ENCODE measurements at places on chromosomes 7 and 10. TPM values are rescaled to one million over a fixed set of nuclear protein-coding genes. Genes with fewer than 3 reads are reported as not detected.

DNA sequence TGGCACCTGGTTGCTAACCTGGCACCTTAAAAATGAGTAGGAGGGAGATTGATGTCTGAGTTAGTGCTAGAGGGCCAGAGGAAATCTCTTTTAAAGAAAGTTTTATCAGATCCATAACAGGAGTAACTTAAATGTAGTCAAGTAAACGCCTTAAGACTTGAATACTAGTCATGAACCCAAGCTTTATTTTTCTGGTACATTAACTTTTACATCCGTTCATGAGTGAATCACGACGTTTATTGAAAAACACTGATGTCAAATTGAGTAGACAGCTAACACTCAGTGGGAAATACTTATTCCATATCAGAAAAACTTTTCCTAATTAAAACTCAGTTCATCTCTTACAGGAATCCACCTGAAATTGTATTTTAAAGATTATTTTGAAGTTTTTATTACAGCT lies 6.9 kb upstream of the LAMB1 start:
- no peak for DNase-seq

GRCh38 chr10:66586897-66587679 lies 338.7 kb upstream of the LRRTM3 start:
- no peak for DNase-seq

DNA sequence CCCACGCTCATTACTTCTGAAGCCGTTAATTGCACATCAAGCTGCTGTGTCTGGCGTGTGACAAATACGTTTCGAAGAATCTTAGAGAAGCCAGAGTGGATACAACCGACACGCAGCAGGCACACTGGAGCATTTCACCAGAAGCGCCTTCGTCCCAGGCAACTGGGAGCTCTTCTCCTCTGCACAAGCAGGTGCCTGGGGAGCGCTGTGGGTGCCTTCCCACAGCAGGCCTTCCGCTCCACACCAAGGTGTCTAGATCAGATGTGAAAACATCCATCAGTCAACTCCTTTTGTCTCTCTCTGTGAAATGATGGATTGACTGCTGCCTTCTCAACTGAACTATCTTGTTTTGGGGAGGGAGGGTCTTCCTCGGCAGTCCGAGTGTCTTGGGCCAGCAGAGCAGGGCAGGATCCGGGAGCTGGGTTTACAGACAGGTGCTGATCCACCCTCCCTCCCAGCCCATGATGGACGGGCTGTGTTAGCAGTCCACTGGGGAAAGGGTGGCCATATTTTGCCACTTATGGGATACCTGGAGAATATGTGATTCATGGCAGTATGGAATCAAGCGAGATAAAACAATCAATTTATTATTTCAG lies 326.3 kb downstream of the TCERG1L start:
- DNase-seq: no peak

GRCh38 chr7:155880721-155881120 lies 68.5 kb upstream of the SHH start:
- no peak for DNase-seq

GRCh38 chr7:4833691-4834600 lies 27.9 kb downstream of the PAPOLB start:
- DNase-seq: no peak

DNA sequence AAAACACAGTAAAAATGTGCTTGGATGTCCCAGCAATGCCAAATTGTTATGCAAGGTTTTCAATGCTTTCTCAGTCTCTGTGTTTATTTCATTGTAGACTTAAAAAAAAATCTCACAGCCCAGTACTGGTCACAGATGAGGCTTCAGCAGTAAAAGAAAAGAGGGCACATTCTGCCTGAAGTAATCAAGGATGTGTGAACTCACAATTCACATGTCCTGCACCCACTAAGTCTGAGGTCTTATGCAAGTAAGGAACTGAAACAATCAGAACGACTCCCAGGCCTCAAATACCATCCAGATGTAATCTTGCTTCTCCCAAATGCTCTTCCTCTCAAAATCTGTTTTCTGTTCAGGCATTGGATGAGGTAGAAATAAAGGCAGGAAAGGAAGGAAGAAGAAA lies 33.7 kb downstream of the ADRB1 start:
- DNase-seq: no peak

DNA sequence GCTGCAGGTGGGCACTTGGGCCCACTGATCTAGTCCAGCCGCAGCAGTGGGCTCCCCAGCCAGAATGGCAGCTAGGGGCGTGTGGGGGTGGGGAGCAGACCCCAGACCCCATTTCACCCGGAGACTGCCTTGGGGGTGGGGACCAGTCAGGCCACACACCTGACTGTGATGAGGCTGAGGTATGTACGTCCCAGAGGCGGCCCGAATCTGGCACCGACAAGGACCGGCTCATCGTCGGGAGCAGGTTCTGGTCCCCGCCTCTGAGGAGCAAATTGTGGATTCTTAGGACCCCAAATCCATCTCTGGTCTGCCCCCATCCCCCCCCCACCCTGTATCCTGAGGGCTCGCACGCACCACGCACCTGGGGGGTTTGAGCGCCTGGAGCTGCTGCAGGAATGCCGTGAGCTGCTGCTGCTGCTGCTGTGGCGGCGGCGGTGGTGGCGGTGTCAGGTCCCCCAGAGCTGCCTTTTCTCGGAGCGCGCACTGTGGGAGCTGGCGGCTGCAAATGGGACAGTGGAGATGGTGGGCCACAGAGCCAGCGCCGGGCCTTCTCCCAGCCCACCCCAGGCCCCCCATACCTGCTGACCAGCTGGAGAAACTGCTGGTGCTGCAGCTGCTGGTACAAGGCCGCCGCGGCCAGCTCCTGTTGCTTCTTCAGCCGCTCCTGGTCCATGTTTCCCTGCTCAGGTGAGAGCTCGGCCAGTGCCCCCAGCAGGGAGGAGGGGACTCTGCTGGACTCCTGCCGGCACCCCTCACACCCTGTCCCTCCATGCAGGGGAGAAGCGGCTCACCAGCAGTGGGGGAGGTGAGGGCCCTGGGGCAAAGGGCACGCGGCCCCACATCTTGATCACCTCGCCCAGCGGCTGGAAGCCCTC lies 10.2 kb downstream of the GIGYF1 start:
- no peak for DNase-seq

DNA sequence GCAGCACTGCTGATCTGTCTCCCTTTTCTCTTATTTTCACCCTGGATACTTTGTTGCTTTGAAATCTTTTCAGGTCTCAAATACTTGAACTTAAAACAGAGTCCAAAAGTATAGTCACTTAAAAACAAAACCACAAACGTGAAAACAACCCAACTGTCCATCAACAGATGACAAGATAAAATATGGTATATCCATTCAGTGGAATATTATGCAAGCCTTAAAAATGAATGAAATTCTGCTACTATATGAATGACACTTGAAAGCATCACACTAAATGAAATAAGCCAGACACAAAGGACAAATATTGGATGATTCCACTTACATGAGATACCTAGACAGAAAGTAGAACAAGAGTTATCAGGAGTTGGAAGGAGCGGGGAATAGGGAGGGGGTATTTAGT lies 44.7 kb upstream of the EFCAB10 start:
- DNase-seq: no peak

The MYH16 gene
- total RNA-seq: not detected

The GTF2IRD2 gene
- total RNA-seq: 51.0 TPM

The COL28A1 gene
- 0.62 TPM for total RNA-seq

The CRPPA gene
- total RNA-seq: 9.5 TPM

The CLCN1 gene
- under 0.01 TPM for total RNA-seq

The FAM107B gene
- total RNA-seq: 82.8 TPM

The GPC2 gene
- total RNA-seq: 71.9 TPM

All from occipital lobe (tissue), 3 donors.